ENCODE measurements at places on chromosomes 7 and 10.

DNA sequence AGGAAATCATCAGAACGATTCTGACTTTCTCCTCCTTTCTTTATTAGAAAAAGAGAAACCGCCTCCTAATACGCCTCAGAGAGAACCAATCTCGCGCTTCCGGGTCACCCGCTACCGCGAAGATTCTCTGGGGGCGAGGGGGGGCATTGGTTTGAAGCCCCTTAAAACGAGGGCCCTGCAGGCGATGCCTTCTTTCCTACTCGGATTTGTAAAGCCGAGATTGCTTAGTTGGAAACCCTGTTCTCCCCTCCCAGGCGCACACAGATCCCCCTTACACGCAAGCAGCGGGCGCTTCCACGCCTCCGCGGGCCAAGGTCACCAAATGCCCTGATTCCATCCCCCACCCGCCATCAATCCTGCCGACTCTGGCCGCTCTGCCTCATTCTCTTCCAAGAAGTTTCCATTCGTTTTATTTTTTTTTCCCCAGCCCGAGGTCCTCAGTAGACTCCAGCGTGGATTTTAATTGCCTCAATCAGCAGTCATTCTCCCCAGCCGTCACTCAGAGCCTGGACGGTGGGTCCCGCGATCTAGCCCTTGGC, 1.1 kb upstream of the GAD2 start:
- no peak for DNase-seq

DNA sequence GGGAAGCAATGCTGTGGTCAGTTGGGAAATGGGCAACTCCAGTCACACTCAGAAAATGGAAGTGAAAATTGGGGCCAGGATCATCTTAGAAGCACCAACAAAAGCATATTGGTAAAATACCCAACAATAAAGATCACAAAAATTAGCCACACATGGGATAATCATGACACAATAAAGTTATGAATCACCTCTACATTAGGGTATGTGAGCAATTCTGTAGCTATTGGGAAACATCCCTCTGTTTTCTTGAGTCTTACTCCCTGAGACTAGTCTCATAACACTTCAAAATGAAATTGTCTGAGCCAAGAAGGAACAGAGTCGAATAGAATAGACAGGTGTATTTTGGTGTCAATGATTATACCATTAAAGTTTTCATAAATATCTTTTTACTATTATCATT, 178.3 kb downstream of the DYNC1I1 start:
- DNase-seq: no peak

- no peak for DNase-seq
These were observed 7.9 kb downstream of the BRI3 start for GRCh38 chr7:98289333-98289875.

- no peak for DNase-seq
These were observed 69.6 kb downstream of the AKAP9 start for GRCh38 chr7:92010215-92010614.

- DNase-seq: no peak
These were observed 1548.1 kb upstream of the LRRTM3 start for GRCh38 chr10:65377687-65378086.

DNA sequence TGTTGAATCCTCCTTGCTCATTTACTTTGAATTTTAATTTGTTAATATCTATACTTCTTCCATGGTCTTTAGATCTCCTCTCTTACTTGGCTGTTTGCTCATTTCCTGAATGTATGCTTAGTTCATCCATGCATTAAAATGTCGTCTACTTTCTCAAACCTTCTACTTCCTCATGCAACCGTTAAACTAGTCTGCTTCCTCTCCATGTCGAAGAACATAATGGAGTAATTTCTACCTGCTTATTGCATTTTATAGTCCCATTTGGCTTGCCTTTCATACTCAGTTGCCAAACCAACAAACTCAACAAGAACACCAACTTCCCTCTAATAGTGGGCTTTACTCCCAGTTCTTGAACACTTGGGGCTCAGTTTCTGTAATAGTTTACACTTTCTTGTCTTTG, 43.8 kb upstream of the SEMA3D start:
- no peak for DNase-seq

DNA sequence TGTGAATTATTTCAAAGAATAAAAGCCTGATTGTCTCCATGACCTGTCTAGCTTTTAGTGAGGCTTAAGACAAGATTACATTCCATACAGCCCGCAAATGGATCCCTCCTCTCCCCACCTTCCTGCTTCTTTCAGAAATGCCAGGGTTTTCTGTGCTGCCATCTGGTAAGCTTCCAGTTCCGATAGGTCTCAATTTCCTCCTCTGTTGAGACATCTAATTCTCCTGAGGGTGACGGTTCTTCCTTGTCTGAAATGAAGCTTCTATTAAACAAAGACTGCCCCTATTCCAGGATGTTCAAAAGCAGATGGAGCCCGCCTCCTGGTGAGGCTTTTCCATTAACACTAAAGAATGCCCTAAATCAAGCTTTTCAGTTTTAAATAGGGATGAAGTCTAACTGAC, 295.6 kb downstream of the PTPRN2 start:
- no peak for DNase-seq

- no peak for DNase-seq
These were observed 101.7 kb downstream of the MGMT start for GRCh38 chr10:129568583-129569344.

- DNase-seq: no peak
These were observed 223.3 kb upstream of the PRKCQ start for GRCh38 chr10:6803427-6803783.

DNA sequence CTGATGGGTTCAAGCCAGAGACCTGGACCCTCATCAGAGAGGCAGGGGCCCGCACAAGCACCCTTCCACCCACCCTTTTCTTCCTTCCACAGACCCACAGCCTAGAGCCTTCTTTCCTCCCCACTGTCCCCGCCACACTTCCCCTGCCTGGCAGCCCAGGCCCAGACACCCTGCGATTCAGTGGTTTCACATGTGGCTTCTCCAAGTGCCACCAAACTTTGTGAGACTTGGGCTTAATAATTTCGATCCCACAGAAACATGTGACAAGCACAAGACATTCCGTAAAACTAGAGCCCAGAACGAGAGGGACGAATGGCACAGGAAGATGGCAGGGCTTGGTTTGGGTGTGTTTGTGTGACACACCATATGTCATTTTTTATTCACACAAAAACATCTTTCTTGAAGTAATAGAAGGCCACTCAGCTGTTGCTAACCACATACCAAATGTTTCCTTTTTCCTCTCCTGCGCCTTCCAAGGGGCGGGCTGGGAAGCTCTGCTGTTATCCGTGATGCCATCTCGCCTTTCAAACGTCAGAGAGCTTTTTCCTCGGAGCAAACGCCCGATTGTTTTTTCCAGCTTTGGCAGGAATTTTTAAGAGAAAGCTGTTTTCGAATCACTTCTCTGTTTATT, 162.9 kb downstream of the GRK5 start:
- no peak for DNase-seq

All from NCI-H1092 (cell line).